ENCODE measurements at places on chromosomes 7 and 10.

DNA sequence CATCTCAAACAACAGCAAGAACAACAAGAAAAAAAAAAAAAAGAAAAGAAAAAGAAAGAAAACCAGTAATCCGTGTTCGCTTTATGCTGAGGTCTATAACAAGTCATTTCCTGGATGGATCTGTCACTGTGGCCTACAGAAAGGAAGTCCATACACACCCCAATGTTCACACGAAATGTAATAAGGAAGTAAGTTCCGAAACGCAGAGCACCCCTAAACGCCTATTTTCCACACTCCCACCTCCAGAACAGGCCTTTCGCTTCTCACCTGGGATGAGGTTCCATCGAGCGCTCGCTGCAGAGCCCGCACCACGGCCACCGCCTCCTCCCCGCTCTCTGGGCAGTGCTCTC lies 735 bp downstream of the ZNF394 start:
- DNase-seq, result no peak

DNA sequence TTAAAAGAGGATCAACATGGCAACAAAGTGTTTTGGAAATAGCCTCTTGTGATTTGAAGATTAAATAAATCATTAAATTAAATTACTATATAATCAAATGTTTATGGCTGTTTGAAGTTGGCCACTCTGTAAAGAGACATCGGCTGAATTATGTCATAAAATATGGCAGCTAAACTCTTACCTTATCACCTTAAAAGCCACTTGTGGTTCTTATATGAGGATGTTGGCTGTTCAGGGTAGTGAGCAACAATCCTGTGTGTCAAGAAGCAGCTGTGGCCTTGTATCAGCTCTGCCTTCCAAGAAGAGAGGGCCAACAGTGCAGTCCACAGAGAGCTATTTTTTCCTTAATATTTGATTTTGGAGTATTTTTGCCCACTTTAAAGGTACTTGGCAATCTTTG lies 113.4 kb upstream of the CDK6 start:
- no peak for DNase-seq

- no peak for DNase-seq
These were observed 574.5 kb downstream of the SUGCT start for GRCh38 chr7:40709062-40709964.

DNA sequence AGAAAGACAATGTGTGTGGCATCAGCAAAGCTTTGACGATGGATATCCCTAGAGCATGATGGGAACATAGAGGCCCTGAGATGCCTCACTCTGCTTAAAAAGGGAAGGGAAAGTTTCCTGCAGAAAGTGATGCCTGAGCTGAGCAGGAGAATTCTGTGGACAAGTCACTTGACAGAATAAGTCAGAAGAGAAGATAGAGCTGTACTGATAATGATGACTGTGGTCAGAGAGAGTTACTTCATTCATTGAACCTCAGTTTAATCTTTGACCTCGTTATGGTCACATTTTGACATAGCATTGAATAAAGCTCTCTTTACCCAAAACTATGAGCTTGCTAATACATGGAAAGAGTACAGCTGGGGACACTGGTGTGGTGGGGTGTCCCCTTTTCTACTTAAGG lies 7.6 kb downstream of the CUBN start:
- DNase-seq, result no peak

DNA sequence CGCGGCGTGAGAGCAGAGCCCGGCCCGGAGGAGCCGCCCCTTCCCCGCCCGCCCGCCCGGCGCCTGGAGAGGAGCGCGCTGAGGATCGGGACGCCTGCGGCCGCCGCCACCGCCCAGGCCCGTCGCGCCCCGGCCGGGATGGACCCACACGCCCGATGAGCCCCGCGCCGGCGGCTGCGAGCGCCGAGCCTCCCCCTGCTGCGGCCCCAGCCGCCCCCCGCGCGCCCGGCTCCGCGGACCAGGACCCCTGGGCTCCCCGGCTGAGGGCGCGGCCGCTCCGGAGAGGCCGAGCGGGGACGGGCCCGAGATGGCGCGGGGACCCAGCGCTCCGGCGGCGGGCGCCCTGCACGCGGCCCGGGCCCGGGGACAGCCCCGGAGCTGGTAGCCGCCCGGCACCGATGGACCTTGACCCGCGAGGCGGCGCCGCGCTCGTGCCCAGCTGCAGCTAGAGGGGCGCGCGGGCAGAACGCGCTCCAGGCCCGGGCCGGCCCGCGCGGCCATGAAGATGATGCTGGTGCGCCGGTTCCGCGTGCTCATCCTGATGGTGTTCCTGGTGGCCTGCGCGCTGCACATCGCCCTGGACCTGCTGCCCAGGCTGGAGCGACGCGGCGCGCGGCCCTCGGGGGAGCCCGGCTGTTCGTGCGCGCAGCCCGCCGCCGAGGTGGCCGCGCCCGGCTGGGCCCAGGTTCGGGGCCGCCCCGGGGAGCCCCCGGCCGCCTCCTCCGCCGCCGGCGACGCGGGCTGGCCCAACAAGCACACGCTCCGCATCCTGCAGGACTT lies 520 bp downstream of the FAM20C start:
- no peak for DNase-seq

DNA sequence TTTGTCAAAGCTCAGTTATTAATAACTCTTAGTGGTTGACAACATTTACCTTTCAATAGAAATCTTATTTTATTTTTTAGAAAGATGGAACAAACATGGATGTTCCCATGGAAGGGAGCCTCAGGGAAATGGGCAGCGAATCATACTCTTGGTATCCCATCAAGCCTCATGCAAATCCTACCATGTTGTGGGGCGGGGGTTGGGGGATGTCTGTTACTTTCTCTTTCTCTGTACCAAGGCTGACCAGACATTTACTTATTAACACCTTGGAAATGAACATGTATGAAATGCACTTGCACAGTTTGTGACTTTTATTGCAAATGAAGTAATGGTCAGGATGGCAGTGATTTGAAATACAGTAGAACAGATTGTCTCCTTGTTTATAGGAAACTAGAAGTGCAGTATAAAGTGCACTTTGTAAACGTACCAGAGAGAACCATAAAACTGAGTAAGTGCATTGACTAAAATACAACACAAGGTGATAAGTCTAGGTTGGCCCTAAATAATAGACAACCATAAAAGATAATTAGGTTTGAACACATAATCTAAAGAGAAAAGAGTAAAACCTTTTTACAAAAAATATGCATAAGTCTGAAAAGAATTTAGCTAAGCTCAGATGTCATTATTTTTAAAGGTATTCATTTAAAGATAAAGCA lies 32.4 kb downstream of the SEMA3D start:
- DNase-seq, result no peak

GRCh38 chr7:140231771-140232491 lies 55.1 kb upstream of the KDM7A start:
- no peak for DNase-seq

DNA sequence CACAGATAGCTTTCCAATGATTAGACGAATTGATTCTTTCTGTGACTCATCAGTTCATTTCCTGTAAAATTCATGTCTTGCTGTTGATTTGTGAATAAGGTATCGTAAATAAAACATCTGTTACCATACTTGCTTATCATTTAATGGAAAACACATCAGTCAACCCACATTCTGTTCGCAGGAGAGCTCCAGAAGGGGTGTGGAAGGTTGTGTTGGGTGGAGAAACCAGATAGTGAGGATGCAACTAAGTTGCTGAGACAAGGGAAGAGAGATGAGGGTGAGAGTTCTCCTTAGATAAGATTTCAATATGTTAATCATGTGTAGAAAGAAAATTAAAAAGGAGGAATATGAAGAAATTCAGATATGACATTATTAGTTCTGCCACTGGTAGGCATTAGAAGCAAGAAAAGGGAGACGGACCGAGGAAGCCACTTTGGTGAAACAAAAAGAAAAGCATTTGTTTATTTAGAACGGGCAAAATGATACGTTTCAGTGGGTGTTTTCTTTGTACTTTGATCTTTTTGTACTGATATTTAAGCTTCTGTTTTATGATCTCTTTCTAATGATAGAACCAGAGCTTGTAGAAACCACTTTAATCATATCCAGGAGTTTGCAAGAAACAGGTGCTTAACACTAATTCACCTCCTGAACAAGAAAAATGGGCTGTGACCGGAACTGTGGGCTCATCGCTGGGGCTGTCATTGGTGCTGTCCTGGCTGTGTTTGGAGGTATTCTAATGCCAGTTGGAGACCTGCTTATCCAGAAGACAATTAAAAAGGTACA lies 7.8 kb downstream of the CD36 start:
- no peak for DNase-seq

GRCh38 chr7:33674804-33675411 lies 230.4 kb upstream of the BMPER start:
- no peak for DNase-seq

DNA sequence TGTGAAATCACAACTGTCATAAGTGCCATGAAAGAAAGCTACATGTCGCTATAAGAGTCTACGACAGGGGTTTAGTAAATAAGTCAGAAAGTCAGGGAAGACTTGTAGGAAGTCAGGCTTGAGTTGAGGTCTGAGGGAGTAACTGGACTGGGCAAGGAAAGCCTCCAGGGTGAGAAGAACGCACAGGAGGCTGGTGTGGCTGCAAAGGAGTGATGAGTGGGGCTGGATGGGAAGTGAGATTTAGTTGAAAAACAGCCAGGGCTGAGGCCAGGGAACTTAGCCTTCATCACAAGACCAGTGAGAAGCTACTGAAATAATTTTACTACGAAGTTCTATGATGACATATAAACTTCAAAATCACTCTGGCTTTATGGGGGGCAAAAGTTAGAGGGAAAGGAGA lies 763.7 kb upstream of the PHF14 start:
- no peak for DNase-seq

DNA sequence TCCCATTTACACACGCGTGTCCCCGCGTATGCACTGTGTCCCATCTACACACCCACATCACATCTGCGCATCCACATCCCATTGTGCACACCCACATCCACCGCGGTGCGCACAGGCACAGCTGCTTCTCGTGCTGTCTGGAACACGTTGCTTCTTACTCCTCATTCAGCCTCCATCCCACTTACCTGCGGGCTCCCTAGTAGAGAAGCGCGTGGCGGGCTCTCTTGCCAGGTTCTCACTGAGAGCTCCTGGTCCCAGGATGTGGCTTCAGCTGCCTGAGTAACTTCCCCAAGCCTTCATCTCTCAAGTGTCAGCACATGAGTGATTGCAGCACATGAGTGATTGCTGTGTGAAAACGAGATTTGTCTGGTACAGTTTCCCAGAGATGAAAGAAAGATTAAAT lies 117.8 kb downstream of the TRRAP start:
- DNase-seq, result no peak

DNA sequence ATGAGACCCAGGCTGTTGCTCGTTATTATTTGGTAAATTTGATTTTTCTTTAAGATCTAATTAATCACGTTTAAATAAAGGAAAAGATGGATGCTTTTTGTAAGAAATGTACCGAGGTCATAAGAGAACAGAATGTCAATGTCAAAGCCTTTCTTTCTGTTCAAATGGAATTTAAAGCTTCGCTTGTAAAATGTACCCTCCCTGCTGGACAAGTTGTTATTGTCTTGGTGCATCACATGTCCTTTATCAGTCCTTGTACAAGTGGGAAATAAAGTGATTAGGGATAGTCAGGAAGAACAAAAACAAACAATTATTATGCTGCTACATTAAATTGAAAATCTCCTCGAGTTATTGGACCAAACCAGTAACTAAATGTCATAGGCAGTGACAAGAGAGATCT lies 363.2 kb downstream of the PHTF2 start:
- DNase-seq, result no peak

DNA sequence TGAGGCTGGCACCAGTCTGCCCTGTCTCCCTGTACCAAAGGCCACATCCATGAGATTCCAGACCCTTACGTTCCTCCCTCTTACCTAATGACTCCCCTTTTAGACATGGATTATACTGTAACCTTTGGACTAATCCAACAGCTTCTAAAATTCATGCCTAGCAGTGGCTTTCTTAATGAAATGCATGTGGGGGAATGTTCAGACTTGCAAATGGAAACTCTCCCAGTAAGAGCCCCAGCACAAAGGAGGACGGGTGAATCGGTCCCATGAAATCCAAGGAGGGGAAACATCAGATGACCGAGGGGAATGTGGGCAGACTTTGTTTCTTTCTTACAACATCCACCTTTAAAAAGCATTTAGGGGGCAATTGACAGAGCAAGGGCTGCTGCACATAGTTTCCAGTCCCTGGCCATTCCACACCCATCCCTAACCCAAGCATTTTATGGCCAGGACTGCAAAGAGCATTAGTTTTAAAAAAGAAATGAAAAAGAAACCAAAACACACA lies 71.5 kb downstream of the COL13A1 start:
- DNase-seq, result no peak

- DNase-seq, result no peak
These were observed 7.4 kb upstream of the PWWP2B start for GRCh38 chr10:132389433-132390169.

DNA sequence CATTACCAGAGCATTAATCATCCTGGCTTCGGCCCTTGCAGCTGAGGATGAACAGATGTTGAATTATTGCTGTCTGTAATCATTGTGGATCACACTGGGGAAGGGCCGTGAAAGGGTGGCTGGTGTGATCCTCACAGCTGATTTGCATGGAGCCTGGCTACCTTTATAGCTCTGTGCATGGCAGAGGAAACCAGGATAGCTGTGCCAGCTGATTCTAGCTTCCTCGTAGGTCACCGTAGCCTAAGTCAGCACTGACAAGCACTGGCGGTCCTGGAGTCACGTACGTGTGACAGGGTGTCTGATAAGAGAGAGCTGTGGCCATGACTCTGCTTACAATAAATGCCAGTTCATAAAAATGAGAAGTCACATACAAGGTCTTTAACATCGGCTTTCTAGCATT lies 76.5 kb downstream of the INSYN2A start:
- DNase-seq, result no peak

DNA sequence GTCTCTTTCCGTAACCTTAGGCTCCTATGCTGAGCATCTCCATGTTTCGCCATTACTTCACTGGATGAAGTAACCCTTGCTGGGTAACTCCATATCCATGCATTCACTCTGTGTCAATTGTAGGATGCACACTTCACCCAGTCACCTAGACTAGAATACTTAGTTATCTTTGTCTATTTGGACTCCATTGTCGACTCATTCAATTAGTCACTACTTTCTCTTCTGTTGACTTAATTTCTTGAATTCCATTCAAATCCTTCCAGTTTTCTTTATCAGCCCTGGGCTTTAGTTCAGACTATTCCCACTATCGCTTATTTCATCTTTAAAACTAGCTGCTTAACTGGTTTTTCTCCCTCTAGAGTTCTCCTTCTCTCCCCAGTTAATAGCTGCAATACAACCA lies 111.3 kb upstream of the TNS3 start:
- no peak for DNase-seq

DNA sequence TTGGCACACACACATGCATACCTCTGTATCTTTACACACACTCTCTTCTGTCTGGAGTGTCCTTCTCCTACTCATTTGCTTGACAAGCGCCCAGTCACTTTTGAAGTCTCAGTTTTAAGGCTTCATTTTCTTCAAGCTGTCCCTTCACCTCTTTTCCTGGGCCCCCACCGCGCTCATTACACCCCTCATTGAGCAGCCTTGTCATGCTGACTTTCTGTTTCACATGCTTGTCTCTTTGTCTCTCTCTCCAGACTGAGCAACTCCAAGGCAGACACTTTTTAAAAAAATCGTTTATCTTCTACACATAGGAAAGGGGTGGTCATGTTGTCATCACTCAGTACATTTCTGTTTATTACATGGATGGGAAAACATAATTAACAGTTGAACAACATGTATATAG lies 225.2 kb upstream of the FZD1 start:
- no peak for DNase-seq

All from effector CD8-positive, alpha-beta T cell (primary cell).